ENCODE measurements at places on chromosomes 11 and 22.

- no peak for DNase-seq
Observed at GRCh38 chr22:26585104-26585790, 4.7 kb downstream of the TPST2 start.

GRCh38 chr11:116533186-116533825 lies 239.5 kb downstream of the BUD13 start:
- DNase-seq = no peak

- DNase-seq = no peak
Observed at GRCh38 chr22:37082251-37082873, 27.2 kb downstream of the TMPRSS6 start.

DNA sequence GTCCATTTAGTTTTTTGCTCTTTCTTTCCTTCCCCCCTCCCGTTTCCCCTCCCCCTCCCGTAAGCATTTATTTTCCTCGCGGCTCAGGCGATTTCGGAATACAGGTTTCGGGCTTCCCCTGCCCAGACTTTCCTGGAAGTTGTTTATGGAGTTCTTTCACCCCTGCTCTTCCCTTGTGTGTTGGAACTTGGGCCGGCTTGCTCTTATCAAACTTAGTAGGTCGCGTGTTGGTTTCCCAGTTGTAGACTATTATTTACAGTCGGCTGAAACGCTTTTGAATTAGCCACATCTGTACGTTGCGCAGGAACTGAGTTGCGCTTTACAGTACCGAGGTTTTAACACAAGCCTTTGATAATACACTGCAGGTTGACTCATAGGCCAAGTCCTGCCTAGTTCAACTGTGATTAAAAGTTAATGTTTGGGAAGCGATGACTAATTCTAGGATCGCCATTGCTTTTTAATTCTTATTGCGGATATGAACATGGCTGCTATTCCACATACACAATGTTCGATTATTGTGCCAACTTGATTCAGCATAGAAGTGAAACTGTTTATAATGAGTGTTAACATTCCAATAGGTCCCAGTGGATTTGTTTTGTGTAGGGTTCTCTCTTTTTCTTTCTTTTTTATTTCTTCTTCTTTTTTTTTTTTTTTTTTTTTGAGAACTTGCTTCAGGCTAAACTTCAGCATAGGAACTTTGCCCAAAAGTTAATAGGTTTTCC lies 1.7 kb downstream of the YAP1 start:
- no peak for DNase-seq

DNA sequence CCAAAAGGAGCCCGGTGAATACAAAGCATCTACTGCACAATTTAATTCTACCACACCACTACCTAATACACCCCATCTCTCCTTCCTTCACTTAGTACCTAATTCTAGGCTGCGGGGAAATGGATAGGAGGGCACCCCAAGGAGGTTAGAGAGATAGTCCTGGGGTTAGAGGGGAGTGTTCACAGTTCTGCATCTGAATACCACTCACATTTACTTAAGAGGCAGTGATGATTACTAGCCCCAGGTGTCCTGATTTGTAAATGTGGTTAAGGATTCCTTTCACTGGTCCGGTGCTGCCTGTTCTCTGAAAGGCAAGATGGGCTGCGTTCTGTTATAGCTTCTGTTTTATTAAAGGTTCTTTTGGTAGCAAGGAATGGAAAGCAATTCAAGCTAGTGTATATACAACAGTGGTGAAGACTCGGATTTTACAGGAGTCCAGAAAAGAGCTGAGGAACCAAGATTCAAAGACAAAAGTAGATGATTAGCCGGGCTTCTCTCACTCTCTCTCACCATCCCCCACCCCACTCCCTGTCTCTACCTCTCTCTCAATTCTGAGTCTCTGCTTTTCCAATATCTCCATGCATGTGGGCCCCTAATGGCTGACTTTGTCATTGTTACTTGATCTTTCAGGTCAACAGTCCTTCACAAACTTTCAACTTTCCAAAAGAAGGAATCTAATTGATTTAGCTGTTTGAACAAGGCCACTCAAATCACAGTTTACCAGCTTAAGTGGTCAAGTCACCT lies 8.7 kb upstream of the KCNA4 start:
- DNase-seq = no peak

DNA sequence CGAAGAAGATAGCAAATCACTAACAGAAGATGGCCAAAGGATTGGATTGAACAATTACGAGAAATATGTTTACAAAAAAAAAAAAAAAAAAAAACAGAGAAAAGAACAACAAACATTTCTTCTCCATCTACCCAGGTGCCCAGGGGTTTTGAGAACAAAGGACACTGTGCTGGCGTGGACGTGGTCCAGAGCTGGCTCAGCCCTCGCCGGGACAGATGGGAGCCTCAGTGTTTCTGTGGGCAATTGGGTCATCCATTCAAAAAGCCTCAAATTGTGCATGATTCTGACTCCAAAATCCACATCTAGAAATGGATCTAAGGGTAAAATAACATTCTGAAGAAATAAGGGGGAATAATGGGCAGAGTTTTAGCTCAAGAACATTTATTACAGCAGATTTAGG lies 63.1 kb downstream of the DHCR7 start:
- no peak for DNase-seq

- DNase-seq = no peak
Observed at GRCh38 chr22:47533961-47534803, 771.7 kb downstream of the TBC1D22A start.

DNA sequence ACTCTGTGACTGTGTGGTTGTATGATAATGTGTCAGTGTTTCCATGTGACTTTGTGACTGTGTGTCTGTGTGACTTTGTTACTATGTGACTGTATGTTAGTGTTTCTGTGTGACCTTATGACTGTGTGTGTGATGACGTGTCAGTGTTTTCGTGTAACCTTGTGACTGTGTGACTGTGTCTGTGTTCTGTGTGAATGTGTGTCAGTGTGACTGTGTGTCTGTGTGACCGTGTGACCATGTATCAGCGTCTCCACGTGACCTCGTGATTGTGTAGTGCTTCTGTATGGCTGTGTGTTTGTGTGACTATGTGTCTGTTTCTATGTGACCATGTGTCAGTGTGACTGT lies 9.5 kb upstream of the PKNOX2 start:
- DNase-seq = no peak

DNA sequence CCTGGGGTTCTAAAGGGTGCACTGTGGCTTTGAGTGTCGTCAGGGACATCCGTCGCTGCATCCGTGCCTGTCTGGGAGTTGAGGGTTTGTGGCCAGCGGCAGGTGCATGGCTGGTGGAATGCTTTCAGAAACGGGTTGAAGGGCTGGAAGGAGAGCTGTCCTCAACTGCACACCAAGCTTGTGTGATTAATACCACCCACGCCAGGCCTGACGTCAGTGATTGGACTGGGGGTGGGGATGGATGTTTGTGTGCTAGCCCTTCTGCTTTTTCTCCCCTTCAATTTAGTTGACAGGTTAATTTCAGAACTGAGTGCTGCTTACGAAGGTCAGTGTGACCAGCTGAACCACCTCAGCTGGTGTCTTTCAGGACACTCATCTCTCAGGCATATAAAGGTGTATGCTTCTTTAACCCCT lies 3.2 kb upstream of the GAB2 start:
- DNase-seq = no peak

DNA sequence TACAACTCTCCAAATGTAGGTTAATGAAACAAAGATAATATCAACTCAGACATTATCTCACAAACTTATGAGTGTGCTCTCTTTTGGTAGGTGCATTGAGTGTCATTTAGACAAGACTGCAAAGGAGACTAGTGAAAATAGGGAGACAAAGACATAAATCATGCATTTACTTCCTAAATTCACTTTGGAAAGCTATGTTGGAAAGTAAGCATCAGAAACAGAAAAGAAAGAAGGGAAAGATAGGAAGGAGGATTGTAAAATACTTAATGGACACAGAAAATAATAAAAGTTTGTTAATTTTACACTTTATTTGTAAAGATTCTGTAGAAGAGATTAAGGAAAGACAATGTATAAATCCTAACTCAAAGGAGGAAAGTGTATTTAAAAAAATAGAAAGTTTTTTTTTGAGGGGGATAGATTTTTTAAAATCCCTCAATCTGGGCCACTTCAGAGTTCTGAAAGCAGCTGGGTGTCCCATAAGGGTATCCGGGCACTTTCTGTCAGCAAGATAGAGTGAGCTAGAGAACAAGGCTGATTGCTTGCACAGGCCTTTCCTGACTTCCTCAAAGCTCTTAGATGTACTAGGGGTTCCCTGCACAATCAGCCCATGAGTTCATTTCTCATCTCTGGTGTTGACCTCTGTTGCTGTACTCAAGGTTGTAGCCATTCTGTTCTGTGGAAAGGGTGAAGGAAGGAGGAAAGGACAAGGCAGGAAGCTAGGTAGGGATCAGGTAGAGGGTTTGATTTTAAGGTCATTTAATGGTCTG lies 22.4 kb upstream of the RDX start:
- no peak for DNase-seq

DNA sequence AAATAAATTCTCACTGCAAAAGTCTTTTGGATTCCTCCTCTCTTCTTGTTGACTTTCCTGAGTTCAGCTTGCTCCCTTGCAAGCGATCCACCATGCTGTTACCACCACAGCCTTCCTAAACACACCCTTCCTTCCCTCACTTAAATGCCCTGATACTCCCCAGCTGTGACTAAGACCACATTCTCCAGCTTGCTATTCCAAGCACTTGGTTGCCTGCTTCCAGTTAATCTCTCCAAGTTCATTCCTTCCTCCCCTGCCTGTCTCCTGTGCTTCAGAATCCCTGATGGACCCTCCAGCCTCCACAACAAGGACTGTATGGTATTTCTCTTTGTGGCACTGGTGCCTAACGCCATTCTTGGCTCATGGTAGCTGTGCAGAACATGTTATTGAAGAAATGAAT lies 603.9 kb upstream of the CADM1 start:
- DNase-seq = no peak

- DNase-seq = no peak
Observed at GRCh38 chr11:111571829-111572501, 30.3 kb upstream of the SIK2 start.

DNA sequence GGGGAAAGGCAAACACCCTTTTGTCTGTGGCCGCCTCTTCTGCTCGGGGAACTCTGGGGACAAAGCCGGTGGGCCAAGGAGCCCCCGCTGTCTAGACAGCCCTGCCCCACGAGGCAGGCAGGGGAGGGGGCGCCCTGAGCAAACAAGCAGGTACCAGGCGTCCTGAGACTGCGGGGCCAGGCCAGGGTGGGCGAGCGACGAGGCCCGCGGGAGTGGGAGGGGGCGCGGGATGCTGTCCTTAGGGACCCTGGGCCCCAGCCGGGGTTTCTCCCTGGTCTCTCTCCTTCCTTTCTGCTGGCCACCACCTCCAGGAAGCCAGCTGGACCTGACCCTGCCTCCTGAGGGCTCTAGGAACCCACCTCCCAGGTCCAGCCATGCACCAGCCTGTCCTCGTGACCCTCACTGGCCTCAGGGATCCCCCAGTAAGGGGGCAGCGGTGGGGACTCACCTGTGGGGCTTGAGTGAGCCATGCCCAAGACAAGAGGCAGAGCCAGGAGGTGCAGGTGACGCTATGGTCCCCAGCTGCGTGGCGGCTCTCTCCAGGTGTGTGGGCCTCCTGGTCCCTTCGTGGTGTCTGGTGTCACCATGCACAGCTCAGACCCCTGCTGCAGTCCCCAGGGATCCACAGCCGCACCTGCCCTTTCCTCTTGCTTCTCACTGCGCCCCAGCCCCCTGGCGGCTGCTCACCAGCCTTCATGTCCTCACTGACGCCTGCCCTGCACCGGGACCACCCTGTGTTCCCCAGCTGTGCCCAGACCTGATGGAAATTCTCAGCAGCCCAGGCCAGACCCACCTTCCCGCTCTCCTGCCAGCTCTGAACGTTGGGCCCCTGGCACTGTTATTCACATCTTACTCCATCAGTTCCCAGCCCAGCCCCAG lies 26.5 kb upstream of the MUC5AC start:
- DNase-seq = no peak

- no peak for DNase-seq
Observed at GRCh38 chr11:126810776-126811175, 189.8 kb downstream of the KIRREL3 start.

DNA sequence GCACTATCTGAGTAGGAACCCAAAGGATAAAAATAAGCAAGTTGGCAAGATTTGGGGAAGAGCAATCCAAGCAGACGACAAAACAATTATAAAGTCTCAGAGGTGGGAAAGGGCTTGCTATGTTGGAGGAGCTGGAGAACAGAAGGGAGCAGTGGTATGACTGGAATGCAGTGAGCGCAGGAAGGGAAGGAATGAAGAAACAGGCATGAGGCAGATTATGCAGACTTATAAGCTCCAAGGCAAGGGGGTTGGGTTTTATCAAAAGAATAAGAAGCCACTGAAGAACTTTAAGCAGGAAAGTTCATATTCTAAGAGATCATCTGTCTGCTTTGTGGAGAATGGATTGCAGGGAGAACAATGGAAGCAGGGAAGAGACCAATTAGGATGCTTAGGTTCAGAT lies 31.7 kb downstream of the PGM2L1 start:
- no peak for DNase-seq

DNA sequence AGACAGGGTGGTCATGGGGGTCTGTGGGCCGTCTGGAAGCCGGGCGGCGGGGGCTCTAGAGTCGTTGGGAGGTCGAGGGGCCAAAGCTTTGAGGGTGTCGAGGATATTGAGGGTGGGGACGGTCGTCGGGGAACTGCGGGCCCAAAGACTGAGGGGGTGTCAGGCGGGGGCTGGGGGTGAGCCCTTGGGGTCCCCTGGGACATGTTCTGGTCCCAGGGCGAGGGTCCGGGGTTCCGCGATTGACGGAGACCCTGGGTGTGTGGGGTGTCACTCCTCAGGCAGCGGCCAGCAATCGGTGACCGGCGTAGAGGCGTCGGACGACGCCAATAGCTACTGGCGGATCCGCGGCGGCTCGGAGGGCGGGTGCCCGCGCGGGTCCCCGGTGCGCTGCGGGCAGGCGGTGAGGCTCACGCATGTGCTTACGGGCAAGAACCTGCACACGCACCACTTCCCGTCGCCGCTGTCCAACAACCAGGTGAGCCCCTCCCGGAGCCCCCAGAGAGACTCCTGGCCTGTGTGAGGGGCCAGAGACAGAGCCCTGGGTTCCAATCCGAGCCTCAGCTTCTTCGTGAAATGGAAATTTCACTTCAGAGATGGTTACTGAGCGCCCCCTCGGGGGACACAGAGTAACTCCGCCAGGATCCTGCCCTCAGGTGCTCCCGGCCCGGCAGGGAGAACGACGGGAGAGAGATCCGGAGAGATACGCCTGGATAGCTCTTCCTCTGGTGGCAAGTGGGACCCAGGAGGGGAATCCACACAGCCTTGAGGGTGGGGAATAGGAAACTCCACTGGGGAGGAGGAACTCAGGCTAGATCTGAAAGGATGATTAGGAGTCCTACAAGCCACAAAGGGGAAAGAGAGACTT lies 714 bp downstream of the SDF2L1 start:
- DNase-seq = no peak

GRCh38 chr11:83895516-83895915 lies 609.3 kb upstream of the CCDC90B start:
- no peak for DNase-seq

GRCh38 chr22:32917577-32918354 lies 116.3 kb downstream of the TIMP3 start:
- DNase-seq = no peak

DNA sequence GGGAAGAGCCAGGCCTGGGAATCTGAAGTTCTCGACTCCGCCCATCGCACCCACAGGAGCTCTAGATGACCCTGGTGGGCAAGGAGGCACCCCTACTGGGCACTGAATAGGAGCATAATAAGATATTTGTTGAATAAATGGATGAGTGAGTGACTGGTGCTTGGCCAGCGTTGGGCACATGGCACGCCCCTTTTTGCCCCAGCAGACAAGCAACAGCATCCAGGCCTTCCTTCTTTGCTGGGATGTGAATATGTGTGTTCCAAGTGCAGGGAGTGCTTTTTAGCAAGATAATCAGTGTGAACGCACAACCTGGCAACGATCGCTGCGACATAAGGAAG lies 443 bp upstream of the CELF1 start:
- no peak for DNase-seq

Data from iPS DF 6.9 (cell line).